ENCODE measurements at places on chromosomes 3 and 15.

- DNase-seq, result no peak
These were observed 34.4 kb downstream of the TARS3 start for GRCh38 chr15:101689901-101690300.

- DNase-seq, result peak; percentile 56
These were observed 28.9 kb upstream of the ICE2 start for GRCh38 chr15:60507596-60508424.

DNA sequence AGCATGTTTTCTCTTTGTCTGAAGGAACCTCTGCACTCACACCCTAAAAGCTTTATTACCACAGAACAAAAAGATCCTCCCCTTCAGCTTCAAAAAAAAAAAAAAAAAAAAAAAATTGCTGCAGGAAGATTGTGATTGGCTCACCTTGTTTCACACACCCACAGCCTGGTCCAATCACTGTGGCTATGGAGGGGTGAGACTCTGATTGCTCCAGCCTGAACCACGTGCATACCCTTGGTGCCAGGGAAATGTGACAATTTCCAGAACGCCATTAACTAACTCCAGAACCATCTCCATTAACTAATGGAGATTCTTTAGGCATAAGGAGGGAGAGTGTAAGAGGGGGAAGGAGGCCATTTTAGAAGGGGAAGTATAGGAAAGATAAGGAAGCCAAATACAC, 106.5 kb upstream of the CRBN start:
- no peak for DNase-seq

DNA sequence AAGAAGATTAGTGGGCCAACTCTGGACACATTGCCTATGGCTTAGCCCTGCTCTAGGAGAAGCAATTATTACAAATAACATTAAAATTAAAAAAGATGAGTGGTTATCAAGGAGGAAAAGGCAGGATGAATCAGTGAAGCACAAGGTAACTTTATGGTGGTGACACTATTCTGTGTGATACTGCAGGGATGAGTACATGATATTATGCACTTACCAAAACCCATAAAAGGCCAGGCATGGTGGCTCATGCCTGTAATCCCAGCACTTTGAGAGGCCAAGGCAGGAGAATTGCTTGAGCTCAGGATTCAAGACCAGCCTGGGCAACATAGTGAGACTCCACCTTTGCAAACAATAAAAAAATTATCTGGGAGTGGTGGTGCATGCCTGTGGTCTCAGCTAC, 344.3 kb upstream of the CDIN1 start:
- DNase-seq, result no peak

DNA sequence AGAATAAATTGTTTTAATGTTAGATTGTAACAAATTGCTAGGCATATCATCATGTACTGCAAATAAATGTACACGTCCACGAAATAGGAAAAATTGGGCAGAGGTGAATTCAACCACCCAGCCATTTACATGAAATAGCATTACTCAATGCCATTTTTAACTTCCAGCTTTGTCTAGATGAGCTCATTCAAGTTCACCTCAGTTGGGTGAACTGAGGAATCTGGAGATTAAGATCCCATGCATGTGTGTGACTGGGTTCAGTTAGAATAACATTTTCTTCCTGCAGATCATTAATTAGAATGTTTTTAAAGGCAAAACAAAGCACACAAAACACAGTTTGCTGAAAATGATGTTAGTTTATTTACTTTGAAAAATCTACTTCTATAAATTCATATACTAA, 767.8 kb upstream of the GOLIM4 start:
- no peak for DNase-seq

GRCh38 chr3:73491287-73491662, 133.5 kb downstream of the PDZRN3 start:
- DNase-seq, result no peak

Data from HTR-8/SVneo (cell line).